Posterior cingulate gyrus (tissue), 11 donors: ENCODE measurements at places on chromosomes 12 and 14.

DNA sequence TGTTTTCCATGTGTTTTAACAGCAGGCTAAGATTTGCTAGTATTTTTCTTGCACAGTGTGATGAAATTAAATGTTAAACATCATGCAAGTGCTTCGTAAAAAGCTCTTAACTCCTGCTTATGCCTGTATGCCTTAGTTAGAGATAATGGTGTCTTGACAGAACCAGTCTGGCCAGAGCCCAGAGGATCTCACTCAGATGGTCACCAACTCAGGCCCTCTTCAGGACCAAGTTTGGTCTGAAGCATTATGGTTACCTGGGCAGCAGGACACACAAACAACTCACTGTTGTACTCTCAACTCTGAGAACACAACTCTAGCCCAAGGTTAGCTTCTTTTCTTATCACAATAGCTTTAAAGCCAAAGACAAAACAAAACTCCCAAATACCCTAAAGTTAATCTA is 115.4 kb downstream of the KIF21A start:
- no peak for DNase-seq

DNA sequence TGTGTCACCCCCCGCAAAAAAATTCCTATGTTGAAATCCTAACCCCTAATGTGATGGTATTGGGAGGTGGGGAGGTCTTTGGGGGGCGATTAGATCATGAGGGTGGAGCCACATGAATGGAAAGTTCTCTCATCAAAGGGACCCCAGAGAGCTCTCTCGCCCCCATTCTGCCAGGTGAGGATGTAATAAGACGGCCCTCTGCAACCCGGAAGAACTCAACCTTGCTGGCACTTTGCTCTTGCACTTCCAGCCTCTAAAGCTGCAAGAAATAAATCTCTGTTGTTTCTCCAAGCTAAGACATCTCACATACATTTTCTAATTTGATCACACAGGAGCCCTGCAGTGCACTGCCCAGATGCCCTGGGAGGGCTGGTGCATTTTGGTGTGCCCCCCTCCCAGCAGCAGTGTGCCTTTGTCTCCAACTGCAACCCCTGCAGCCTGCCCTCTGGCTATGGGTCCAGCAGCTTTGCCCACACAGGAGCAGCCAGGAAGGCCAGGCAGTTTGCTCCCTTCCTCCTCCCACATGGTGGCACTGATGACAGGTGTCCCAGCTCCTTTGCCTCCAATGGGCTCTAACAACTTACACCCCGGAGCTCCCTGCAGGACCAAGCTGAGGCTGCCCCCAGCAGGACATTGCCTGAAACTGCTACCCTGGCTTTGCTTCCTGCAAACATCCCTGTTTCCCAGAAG is 59.3 kb downstream of the C14orf132 start:
- peak; percentile 62 for DNase-seq

DNA sequence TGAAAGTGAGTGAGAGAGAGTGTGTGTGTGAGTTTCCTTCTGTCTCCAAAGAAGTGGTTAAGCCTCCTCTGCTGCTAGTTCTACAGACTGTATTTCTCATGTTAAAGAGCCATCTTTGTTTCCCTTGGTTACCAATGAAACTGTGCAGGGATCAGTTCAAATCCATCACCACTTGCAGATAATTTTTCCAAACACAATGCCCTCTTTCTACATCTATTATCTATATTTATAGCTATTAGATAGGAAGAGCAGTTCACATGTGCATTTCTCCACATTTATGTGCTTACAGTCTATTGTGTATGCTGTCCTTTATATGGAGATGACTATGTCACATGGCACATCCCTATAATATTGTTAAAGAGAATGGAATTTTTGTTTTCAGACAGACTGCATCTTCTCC is 2.2 kb upstream of the DAAM1 start:
- no peak for DNase-seq

DNA sequence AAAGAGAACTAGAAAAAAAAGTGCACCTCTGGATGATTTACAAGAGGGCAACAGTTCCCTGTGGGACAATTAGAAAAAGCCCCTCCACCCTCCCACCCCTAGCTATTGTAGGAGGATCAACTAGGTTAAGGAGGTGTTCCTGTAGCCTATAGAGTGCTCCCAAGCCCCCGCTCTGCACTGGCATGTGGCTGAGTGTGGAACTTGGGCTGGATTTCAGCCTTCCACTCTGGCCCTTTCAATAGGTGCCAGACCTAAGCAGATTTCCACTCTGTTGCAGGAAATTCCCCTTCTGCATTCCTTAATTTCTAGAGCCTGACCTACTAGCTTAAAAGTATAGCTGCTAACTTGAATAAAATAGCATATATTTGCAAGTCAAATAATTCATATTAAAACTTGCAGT is 2.8 kb downstream of the NFATC4 start:
- DNase-seq = no peak

DNA sequence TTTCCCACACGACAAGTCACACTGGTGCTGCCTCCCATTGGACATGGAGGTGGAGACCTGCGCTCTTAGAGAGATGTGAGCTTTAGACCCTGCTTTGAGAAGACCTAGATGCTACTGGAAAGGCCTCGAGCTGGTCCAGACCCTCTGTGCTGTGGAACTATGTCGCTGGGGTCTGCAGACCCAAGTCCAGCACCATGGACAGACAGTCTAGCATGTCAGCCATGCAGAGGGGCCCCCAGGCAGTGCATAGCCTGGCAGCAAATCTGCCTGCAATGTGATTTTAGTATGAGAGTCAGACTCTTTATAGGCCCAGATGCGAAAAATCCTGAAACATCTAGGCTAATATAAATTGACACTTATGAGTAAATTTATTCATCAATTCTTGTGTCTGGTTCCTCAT is 141.5 kb downstream of the NTF3 start:
- DNase-seq = no peak

DNA sequence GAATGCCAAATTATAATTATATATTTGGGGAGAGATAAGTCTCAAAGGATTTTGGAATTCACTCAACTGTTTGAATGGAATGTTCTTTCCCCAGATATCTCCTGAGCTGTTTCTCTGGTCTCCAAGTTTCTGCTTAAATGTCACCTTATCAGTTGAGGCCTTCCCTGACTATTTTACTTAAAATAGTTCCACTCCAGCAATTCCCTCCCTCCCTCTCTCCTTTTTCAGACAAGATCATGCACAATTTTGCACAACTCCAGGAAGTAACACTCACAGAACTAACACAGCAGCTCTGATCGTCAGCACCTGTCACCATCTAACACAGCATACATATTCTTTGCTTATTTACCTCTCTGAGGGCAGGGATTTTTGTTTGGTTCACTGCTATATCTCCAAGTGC is 12.5 kb downstream of the BTG1 start:
- DNase-seq = no peak

DNA sequence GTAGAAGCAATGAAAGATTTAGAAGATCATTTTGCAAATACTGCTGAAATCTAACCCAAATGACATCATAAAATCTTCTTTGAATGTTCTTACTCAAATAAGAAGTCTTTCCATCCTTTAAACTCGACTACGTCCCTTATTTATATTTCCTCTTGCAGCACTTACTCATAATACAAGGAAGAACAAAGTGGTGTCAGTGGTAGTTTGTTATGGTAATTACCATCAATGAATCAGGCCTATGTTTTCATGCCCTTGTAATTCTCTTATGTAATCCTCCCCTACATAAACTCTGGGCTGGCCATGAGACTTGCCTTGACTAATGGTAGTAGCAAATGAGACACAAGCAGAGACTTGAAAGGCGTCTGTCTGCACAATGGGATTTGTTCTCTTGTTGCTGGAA is 17.0 kb downstream of the EEA1 start:
- DNase-seq = no peak

- no peak for DNase-seq
Observed at GRCh38 chr14:50677527-50678063, 9.5 kb upstream of the SAV1 start.

DNA sequence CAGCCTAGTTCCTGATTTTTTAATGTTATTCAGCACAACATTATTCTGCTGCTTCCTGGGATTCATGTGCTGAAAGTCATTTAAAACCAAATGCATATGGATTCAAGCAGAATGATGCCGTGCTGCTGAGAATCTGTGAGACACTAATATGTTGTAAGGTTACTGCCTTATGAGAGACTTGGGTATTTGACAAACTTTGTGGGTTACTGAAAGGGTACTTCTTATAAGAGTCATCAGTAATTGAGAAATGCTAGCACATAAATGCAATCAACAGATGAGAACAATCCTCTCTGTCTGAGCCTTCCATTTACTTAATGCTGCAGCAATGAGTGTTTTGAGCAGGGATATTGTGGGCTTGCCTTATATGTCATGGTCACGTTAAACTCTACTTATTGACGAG is 175.7 kb downstream of the NPAS3 start:
- DNase-seq = no peak

DNA sequence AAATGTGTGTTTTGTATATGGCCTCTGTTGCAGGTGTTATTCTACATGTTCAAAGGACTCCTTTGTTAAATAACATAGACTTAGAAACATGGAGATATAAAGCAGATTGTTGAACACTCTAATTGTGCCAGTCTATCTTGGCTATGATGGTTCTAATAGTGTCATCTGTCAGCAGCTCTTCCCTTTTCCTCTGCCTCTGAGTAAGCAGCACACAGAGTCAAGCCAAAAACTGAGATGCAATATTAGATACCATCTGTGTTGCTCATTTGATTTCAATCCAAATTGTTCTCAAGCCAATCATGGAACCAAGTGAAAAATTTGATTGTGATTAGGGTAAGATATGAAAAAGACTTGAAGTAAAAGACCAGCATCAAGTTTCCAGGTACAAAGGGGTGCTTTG is 871.1 kb upstream of the MGAT4C start:
- no peak for DNase-seq

GRCh38 chr12:88401155-88401554 is 179.1 kb downstream of the KITLG start:
- DNase-seq = no peak

GRCh38 chr12:5247144-5247543 is 184.8 kb upstream of the NTF3 start:
- DNase-seq = no peak

DNA sequence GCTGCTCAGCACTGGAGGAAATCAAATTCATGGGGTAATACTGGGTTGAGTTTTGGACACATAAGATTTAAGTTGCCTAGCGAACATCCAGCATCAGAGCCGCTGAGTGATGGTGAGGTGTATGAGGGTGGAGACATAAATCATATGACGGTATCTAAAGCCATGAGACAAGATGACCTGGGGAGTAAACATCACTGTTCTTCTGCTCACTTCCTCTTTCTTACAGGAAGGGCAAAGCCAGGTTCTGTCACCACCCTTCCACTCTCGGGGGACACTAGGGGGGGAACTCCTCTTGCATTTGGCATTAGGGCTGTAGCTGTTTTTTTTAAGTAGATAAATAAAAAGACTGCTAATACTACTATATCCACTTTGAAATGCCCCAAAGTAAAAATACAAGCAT is 24.0 kb downstream of the PRDM4 start:
- no peak for DNase-seq

DNA sequence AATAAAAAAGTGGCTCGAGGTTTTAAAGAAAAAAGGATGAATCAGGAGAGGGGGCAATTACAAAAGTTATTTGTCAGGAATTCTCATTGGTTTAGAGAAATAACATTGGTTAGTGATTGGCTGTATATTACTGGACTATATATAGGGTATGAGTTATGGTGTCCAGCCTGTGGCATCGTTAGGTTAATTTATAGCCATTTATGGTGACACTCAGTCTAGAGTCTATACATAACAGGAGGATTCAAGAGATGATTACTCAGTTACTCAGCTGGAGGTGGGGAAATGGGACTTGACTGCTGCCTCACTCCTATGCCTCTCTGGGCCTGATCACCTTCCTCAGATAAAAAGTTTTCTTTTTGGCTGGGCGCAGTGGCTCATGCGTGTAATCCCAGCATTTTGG is 25.6 kb upstream of the NFYB start:
- DNase-seq = no peak

DNA sequence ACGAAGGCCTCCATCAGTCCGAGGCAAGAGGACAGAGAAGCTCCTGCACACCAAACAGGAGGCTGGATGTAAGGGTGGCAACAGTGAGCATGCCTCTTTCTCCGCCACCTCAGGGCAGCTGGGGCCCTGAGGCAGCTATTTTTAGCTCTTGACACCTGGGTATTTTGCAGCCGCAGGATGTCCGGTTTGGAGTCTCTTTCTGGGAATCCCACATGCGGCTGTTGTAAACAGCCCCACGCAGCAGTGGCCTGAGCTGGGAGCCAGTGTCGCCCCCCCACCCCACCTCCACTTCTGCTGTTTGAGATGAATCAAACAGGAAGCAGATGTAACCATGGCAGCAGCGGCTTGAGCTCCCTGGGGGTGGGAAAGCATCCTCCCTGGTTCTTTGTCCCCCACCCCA is 11.7 kb downstream of the HDAC7 start:
- DNase-seq = peak; percentile 56

GRCh38 chr12:120981407-120981941 is 3.1 kb downstream of the HNF1A start:
- peak; percentile 1 for DNase-seq

- no peak for DNase-seq
Observed at GRCh38 chr14:64930085-64930843, 12.3 kb downstream of the GPX2 start.

DNA sequence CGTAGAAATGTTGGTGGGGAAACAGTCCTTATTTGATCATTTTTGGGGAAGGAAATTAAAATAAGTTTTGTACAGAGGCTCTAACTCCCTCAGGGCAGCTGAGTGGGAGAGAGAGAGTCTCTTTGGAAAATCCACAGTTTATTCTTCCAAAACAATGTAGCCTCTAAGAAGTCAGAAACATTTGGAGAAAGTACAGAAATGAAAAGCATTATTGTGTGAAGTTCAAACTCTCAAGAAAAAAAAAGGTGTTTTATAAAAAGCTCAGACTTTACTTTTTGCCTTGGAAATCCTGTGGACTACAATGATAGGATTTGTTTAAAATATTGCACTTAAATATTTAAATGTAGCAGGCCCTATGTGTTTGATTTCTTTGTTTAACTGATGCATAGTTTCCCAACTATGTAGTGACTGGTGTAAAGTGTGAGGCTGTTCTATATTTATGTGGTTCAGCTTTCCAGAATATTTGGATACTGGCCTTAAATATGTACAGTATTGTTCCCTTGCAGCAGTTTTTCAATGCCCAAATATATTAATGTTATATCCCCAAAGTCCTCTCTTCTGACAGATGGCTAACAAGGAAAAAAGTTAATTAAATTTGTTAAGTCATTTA is 82.0 kb upstream of the OTOGL start:
- no peak for DNase-seq

DNA sequence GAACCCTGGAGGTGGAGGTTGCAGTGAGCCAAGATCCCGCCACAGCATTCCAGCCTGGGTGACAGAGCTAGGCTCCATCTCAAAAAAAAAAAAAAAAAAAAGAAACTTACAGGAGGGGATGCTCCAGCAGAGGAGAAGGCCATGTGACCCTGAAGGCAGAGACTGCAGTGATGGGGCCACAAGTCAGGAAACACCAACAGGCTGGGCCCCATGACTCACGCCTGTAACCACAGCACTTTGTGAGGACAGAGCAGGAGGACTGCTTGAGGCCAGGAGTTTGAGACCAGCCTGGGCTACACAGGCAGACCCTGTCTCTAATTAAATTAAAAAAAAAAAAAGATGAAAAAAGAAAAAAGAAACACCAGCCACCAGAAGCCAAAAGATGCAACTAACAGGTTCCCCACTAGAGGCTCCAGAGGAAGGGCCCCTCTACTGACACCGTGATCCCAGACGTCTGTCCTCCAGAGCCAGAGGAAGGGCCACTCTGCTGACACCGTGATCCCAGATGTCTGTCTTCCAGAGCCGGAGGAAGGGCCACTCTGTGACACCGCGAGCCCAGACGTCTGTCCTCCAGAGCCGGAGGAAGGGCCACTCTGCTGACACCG is 9.1 kb upstream of the GLT1D1 start:
- no peak for DNase-seq
